ENCODE measurements at places on chromosomes 6 and 20.

DNA sequence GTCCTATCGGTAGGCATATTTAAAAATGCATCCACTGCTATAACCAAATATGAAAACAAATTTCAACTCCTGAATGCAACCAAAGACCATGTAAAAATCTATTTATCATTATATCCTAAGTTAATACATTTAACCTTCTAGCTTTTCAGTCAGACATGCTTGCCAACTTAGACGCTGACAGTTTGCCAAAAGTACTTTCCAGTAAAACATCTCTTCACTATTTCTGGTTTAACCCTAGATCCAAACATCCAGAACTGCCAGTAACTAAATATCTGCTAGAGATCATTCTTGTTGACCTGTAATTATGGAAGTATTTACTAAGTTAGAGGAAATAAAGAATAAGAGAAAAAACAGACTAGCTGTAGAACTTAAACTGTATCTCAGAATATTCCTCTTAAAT, 210.2 kb upstream of the THEMIS start:
- DNase-seq = no peak

GRCh38 chr6:73085443-73085871, 139.8 kb downstream of the KHDC1L start:
- peak; percentile 28 for DNase-seq

GRCh38 chr6:163301726-163302635, 112.5 kb upstream of the QKI start:
- DNase-seq = no peak

DNA sequence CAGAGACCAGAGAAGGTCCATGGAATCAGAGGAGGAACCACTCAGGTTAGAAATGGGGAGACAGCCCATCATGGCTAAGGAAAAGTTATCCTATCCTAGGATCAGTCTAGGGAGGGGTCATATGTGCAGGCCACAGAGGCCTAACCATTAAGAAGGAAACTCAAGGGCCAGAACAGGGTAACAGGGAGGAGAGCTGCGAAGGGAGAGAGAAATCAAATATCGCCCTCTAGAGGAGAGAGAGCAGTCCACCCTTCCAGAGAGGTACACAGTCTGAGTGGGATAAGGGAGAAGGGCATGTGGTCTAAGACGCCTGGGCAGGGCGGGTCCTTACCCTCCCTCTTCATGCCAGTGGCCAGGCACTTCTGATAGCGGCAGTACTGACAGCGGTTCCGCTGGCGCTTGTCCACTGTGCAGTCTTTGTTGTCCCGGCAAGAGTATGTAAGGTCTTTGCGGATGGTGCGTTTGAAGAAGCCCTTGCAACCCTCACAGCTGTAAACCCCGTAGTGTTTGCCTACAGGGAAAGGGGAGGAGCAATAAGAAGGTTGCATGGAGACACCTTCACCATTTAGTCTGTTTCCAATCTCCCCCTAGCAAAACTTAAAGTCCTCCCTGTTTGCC, 2.9 kb downstream of the RXRB start:
- DNase-seq = peak; percentile 84

- no peak for DNase-seq
Measured at GRCh38 chr6:90978046-90978445, 391.2 kb upstream of the MAP3K7 start.

DNA sequence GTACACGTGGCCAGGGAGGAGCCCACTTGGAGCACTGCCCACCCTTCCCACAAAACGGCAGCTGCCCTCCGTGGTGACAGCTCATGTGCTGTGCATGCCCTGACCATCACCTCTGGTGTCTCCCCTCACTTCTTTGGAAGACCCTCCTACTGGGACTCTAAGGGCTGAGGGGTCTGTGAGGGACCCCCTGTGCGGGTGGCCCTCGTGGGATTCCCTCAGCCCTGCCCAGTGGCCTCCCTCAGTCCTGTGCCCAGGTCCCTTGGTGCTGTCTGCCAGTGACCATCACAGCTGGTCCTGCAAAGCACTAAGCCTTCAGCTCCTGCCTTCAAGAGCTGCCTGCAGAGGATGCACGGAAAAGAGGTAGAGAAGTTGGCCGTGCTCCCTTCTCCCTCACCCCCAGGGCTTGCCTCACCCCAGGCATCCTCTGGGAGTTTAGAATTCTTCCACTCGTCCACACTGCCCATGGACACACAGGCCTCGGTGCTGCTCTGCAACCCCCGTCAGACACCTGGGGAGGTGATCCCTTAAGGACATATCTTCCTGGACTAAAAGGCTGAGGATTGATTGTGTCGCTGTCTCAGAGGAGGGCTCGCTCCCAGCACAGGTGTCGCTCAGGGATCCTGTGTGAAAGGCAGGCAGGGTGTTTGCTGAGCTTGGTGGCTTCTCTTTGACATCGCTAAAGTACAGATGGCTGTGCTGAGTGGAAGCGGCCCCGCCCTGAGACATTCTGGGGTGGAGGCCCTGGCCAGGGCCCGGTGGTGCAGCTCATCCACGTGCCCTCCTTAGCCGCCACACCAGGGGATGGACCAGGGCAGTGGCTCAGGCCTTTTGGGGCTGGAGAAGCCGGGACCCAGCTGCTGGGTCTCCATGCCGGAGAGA, 119.5 kb upstream of the FRMD1 start:
- DNase-seq = no peak

DNA sequence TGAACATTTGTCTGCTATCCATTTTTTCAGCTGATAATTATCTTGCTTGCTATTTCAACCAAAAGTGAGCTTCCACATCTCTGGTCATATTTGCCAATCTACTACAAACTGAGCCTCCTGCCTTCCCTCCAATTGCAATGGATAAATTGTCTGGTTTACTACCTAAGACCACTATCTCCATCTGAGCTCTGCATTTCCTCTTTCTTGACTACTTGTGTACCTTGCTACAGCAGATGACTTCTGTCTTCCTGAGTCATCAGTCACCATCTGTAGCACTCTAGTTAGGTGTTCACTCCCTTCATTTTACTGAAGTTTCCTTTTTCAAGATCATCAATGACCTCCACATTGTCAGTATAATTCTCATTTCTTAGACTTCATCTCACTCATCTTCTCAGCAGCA, 33.5 kb upstream of the PHIP start:
- no peak for DNase-seq

GRCh38 chr20:3653921-3654320, 9.3 kb downstream of the GFRA4 start:
- no peak for DNase-seq

- DNase-seq = no peak
Measured at GRCh38 chr20:55882910-55883309, 122.4 kb downstream of the CBLN4 start.

Data from GM03348 (cell line).